Panc1 (cell line): ENCODE measurements at places on chromosomes 3 and 15. TPM values are rescaled to one million over a fixed set of nuclear protein-coding genes. Genes with fewer than 3 reads are reported as not detected.

CXCR6 gene
- total RNA-seq = not detected

OR5H2 gene
- not detected for total RNA-seq

- DNase-seq = no peak
These were observed 44.4 kb downstream of the LSM3 start for GRCh38 chr3:14222900-14223594.

DUOXA1 gene
- not detected for total RNA-seq

FMN1 gene
- 3.9 TPM for total RNA-seq
